Heart left ventricle (tissue), 16 donors: ENCODE measurements at places on chromosomes 1 and 21. TPM values are rescaled to one million over a fixed set of nuclear protein-coding genes. Genes with fewer than 3 reads are reported as not detected.

Gene TTC24
- not detected for polyA plus RNA-seq

Gene THEM5
- not detected for polyA plus RNA-seq

Gene GNAT2
- not detected for polyA plus RNA-seq

Gene FAM163A
- polyA plus RNA-seq = 0.04 TPM

Gene MRTO4
- polyA plus RNA-seq = 19.3 TPM

Gene CC2D1B
- 25.9 TPM for polyA plus RNA-seq

Gene SLC45A3
- polyA plus RNA-seq = 3.3 TPM

Gene C1QA
- polyA plus RNA-seq = 26.4 TPM

Gene FBLIM1
- 31.6 TPM for polyA plus RNA-seq

Gene NHLH1
- polyA plus RNA-seq = 0.14 TPM

DNA sequence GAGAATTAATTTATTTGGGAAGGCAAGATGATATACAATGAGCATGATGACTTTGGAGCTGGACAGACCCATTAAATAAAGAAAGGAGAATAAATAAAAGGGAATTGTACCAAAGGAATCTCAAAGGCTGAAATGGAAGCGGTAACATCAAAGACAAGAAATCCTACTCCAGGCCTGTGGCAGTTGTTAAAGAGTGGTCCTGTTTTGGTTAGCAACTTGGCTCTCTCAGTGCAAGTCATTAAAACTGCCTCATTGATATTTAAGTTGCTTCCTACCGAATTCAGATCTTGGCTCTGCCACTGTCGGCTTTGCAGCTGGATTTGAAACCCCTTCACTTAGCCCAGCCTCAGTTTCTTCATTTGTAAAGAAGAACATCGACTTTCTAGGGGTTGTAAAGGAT is 10.1 kb downstream of the TGFB2 start:
- DNase-seq = no peak

DNA sequence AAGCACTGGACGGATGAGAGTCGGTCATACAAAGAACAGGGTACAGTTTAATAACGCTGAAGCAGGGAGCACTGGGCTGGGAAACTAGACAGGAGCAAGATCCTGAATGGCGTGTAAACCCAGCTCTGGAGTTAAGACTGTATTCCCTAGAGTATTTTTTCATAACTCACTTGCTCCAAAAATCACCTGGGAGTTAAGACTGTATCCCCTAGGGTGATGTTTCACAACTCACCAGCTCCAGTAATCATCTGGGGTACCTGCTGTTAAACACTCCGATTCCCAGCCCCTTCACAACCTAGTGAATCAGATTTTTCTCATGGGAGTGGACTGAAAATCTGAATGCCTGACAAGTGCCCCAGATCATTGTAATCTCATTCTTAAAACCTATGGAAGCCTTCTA is 123.2 kb downstream of the MAB21L3 start:
- no peak for DNase-seq

GRCh38 chr1:179984101-179984500 is 29.5 kb downstream of the CEP350 start:
- DNase-seq = no peak

- no peak for DNase-seq
These were observed 49.0 kb downstream of the JAK1 start for GRCh38 chr1:64917328-64917861.

DNA sequence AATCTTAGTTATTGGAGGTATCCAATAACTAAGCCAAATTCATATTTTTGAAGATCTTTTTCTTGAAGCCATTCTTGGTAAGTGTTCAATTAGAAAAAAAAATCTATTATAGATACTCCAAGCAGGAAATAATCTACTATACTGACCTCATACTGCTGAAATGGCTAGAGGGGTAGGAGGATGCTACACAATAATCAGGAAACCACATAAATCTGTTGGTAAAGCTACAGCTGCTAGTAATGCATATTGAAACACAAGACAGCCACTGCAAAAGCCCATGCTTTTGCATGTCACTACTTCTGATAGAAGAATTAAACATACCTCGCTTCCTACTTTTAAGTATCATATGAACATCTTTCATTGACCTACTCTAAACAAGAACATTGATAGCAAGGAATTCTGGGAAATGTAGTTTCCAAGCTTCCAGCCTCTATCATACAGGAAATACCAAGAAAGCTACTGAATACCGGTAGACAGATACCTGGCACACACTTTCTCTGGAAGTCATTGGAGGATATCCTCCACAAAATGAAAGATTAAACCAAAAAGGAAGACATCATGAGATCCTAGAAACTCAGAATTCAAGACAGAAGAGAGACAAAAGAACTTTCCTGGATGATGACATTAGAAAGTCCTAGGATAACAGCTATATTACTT is 103.0 kb upstream of the VAV3 start:
- DNase-seq = no peak

DNA sequence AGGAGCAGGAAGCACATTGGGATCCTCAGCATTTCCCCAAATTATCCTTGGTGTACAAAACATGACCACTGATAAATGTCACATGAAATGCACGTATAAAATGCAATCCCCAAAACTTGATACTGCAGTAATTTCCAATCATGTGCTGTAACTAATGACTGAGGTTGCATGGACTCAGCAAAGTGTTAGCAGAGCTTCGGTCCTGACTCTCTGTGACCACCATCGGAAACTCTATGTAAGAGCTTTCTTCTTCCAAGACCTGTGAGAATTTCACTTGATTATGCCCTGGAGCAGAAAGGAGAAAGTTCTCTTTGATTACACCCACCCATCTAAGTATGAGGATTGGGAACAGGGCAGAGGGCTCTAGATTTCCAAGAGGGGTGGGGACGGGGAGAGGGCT is 908 bp downstream of the CD53 start:
- no peak for DNase-seq

DNA sequence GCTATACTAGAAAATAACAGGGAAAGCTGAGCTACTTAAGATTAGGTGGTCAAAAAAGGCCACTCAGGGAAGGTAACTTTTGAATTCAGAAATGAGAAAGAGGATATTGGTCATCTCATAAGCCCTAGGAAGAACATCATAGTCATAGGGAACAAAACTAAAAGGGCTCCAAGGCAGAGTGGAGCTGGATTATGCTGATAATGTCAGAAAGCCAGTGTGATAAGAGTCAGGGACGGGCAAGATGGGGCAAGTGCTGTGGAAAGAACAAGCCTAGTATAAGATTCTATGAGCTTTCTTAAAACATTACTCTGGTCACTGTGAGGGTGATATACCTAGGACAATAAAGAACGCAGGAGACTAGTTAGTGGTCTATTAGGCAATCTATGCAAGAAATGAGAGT is 106.6 kb downstream of the DUSP10 start:
- DNase-seq = no peak

GRCh38 chr21:36511484-36512220 is 31.7 kb upstream of the CLDN14 start:
- no peak for DNase-seq

- no peak for DNase-seq
These were observed 54.2 kb upstream of the NFIA start for GRCh38 chr1:61028136-61028535.

GRCh38 chr1:214259353-214259977 is 21.5 kb upstream of the SMYD2 start:
- no peak for DNase-seq

GRCh38 chr1:3453203-3453761 is 1.2 kb upstream of the ARHGEF16 start:
- peak; percentile 88 for DNase-seq

- DNase-seq = peak; percentile 12
These were observed 1.8 kb downstream of the SWT1 start for GRCh38 chr1:185158800-185159199.

DNA sequence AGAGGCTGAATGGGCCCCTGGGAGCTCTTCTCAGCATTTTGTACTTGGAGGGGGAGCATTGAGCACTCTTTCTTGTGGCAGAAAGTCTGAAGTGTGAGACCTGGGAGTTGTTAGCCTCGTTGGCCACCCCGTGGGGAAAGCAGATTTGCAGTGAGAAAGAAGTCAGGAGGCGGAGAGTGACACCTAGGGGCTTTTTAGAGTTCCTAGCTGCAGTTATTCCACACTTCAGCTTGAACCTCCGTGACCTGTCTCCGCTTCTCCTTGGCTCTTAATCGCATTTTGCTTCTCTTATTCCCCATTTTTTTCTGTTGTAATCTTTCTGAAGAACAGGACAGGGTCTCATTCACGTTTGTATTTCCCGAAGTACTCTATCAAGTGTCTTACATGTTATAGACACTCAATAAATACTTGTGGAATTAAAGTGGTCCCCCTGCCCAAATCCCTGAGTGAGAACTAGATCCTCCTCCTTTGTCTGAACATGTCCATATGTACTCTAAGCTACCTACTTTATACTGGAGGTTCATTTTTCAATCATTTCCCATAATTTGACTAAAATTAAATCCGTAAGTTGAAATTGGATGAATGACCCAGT is 14.5 kb upstream of the C1orf141 start:
- DNase-seq = peak; percentile 61

DNA sequence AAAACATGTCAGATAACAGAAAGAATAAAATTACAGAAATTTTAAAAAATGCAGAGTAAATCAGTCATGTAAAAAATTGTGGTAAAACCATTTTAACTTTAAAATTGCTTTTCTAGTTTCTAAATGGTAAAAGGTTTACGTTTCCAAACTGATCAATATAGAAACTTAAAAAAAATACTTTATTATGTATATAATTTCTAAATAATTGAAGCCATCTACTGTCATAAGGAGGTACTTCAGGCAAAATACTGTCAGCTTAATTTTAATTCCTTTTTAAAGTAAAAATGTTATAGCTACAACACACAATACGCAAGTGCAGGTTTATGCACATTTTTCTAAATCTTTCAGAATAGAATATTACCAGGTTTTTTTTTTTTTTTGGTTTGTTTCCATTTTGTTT is 159.9 kb downstream of the HFM1 start:
- no peak for DNase-seq

GRCh38 chr1:229717786-229718576 is 91.9 kb downstream of the URB2 start:
- DNase-seq = no peak

DNA sequence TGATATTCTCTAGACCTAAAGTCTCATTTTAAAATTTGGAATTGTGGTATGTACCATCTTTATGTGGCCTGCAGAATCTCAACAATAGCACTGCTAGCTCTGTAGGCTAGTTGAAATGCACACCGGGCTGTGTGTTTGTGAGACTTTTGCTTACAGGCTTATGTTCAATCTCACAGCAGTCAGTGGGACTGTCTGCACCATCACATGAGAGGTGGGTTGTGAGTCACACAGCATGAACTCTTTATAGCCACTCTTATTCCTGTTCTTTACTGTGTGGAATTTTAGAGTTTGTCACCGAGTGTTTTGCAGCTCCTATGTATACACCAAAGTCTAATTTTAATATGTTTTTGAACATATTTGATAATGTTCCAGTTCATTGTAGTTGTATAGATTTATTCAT is 74.6 kb downstream of the RASAL2 start:
- DNase-seq = no peak

DNA sequence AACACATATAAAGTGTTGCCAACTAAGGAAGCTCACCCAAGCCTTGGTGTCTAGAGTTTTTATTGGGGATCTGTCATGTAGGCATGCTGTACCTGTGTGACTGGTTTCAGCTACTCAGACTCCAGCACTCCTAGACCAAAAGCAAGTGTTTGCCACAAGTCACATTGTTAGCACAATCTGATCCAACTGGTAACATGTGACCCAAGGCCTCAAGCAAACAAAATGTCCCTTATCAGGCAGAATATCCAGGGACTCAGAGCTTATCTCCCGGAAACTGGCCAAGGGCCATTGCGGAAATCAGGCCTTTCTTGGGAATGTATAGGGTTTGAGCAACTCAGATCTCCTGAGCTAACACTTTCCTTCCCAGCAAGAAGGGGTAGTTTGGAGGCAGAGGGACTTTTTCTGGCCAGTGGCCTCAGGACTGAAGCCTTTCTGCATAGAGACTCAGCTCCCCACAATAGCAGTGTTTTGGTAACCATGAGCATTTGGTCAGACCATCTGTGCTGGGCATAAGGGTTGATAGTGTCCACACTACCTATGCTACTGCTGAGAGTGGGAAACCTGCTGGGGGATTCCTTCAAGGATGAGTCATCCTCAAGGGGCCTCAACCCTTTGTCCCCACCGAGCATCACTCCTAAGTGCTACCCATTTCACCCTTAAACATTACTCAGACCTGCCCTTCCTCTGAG is 29.6 kb downstream of the NHLH2 start:
- DNase-seq = no peak

DNA sequence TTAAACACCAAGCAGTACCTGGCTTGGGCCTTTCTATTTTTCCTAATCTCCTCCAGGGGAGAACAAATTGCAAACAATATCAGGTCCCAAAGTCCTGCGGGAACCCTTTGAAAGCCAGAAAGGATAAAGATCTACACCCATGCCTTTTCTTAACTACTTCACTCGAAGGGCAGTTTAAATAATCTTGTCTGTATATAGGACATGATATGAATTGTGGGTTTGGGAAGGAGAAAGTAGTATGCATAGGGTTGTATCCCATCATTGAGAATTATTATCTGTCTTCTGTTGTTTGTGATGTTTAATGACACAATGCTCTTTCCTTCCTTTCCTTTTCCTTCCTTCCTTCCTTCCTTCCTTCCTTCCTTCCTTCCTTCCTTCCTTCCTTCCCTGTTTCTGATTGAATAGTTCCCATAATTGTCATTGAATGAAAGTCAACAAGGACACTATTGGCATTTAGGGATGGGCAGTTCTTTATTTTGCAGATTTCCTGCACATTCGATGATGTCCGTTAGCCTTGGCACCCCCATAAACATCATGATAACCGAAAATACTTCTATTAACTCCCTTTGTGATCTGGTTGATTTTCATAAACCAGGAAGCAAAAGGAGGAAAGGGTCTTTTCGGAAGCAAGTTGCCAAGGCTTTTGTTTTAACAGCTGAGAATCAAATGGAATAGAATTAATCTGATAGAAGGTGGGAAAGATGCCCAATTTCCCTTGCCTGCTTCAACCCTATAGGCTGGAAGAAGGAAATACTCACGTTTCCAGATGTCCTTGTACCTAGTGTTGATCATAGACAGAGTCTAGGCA is 141.3 kb downstream of the ATG4C start:
- no peak for DNase-seq

DNA sequence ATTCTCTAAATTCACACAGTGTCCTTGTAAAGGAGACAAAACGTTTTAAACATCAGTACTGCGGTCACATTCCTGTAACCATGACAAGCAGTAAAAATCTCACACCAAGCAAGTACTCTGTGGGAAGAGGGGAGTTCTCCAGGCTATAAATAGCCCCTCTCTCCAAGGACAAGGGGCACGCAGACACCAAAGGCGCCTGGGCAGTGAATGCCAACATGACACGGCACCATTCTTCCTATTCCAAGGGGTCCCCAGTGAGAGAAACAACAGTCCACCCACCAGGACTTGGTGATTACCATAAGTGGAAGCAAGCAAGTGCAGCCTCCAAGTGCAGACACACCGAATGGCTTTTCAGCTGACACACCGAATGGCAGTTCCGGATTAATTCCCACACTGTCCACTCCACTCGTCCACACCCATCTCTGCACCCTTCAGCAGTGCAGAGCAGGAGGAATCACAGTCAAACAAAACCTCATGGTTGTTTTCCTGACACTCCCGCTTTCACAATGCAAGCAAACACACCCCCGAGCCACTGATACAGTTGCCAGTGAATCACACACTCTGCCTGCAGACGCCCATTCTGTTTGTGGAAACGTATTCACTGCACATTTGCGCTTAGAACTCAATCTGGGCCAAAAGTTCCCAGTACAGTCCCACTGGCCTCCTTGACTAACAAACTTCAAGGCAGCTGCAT is 1.8 kb downstream of the PTTG1IP start:
- no peak for DNase-seq
